GM10248 (cell line): ENCODE measurements at places on chromosomes 5 and 9.
A peak's percentile ranks its signal among the peaks of the same experiment; 100 is the strongest.

DNA sequence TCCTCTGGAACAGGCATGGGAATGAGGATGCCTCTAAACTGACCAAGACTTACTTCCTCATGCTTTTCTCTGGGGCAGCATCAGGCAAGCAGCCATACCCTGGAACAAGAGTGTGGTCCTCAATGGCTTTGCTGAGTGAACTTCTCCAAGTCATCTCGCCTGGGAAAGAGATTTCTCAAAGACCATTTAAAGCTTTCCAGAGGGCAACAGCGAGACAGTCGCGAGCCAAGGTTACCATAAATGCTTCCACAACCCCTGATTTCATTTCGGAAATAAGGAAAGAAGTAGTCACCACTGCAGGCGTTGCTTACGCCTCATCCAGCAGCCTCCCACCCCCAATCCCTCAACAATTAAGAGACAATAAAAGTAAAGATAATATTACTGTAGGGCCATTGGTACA is 1.1 kb upstream of the SNCAIP start:
- DNase-seq = no peak

DNA sequence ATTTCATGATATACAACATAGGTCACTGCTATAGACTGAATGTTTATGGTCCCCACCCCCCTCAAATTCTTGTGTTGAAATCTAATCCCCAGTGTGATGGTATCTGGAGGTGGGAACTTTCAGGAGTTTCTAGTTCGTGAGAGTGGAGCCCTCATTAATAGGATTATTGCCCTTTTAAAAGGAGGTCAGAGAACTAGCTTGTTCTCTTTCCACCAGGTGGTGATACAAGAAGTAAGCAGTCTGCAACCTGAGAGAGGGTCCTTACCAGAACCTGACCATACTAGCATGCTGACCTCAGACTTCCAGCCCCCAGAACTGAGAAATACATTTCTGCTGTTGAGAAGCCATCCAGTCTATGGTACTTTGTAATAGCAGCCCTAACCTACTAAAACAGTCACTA is 33.3 kb downstream of the TMEM161B start:
- DNase-seq = no peak

DNA sequence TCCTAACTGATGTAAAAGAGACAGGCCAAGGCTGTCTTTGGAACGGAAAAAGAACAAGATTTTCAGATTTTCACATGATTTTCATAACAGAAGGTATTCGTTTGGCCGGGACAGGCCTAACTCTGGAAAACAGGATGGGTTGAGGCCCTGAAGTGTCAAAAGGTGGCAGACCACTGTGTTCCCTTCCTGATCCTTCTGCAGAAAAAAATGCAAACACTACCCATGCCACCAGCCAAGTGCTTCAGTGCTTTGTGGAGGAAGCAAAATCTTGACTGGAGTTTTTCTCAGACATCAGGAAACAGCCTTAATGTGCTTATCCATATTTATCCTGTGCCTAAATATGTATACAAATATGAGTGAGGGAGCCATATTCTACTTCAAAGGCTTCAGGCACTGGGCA is 113.5 kb upstream of the IL6ST start:
- no peak for DNase-seq

GRCh38 chr5:33903118-33903517 is 11.3 kb upstream of the ADAMTS12 start:
- DNase-seq = no peak

DNA sequence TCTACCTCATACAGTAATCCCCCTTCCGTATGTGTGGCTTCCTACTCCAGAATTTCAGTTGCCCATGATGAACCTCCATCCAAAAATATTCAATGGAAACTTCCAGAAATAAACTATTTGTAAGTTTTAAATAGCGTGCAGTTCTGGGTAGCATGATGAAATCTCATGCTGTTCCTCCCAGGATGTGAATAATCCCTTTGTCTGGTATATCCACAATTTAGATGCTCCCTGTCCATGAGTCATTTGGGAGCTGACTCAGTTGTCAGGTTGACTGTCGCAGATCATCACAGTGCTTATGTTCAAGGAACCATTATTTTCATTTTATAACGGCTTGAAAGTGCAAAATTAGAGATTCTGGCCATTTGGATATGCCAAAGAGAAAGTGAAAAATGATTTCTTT is 290.1 kb upstream of the CDH9 start:
- DNase-seq = no peak

DNA sequence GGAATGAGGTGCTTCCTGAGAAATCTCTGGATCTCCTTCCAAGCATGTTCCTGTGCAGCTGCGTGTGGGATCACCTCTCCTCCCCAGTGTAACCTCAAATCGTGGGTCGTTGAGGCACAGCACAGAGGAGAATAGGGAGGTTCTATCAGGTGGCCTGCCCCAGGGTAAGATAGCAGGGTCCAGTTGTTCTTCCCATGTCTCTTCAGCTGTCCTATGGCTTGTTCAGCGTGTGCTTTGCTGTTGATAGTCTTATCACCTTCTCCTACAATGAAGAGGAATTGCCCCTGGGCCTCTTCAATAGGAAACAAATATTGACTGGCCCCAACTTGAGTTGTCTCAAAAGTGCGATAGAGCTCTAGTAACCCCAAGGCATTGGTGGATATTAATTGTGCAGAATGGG is 22.4 kb downstream of the BAAT start:
- DNase-seq = no peak

- DNase-seq = no peak
These were observed 46.6 kb downstream of the ARHGAP26 start for GRCh38 chr5:142816531-142817430.

DNA sequence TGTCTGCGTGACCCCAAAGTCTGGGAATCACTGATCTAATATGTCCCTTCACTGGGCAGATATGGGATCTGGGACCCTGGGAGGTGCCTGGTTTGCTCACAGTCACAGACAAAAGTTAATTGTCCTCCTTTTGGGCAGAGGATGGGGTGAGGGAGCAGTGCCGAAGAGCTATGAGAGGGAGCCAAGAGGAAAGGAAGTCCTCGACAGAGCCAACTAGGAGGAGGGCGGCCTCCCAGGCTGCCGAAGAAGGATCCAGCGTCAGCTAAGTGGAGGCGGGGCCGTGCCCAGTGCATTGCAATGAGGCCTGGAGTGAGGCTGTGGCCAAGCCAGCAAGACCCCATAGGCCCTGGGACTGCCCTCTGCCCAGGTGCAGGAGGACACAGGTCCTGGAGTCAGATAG is 11.4 kb downstream of the AIF1L start:
- no peak for DNase-seq

DNA sequence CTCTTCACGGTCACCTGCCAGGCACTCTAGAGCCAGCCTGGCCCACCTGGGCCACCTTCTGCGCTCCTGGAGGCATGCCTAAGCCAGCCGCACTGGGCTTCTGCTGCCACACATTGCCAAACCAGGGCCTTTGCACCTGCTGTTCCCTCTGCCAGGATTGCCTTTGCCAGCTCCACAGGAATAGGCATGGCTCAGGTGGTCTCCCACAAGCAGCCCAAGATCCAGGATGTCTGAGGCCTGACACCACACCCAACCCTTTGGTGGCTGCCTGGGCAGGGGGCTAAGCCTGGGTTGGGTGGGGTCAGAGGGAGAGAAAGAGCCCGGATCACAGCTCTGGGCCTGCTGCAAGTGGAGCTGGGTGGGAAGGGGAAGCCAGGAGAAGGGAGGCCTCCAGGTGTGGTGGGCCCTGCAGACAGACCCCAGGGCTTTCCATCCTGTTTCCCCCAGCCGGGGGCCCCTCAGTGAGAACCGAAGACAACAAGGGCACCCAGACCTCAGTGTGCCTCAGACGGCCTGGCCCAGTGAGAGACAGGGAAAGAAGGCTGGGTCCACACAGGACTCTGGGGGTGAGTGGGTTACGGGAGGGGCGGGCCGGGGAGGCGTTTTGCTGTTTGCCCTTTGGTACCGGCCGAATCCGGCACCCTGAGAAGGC is 672 bp upstream of the SUSD3 start:
- no peak for DNase-seq

- DNase-seq = no peak
These were observed 6.0 kb downstream of the SLC6A7 start for GRCh38 chr5:150195736-150196485.

GRCh38 chr5:93830893-93831292 is 89.5 kb upstream of the POU5F2 start:
- DNase-seq = no peak

- no peak for DNase-seq
These were observed 65.2 kb upstream of the FYB1 start for GRCh38 chr5:39284552-39284951.

- no peak for DNase-seq
These were observed 55.0 kb upstream of the TRPC7 start for GRCh38 chr5:136420168-136420898.

GRCh38 chr5:154865466-154866184 is 7.2 kb downstream of the CNOT8 start:
- DNase-seq = no peak

DNA sequence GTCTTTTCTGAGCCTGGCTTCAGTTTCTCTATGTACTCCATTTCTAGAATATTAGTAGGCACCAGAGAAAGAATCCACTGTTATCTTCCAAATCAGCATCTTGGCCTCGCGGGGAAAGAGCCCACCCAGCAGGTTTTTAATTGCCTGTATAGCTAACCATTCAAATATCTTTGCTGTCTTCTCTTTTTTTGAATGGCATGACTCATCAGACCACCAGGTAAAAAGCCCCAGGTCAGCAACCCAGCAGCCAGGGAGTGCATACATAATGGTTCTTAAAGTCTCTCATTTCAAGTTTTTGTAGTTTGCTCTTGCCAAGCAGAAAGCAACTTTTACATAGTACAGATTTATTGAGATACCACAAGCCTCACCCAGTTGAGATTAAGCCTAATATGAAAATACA is 50.7 kb downstream of the TMEM167A start:
- no peak for DNase-seq

DNA sequence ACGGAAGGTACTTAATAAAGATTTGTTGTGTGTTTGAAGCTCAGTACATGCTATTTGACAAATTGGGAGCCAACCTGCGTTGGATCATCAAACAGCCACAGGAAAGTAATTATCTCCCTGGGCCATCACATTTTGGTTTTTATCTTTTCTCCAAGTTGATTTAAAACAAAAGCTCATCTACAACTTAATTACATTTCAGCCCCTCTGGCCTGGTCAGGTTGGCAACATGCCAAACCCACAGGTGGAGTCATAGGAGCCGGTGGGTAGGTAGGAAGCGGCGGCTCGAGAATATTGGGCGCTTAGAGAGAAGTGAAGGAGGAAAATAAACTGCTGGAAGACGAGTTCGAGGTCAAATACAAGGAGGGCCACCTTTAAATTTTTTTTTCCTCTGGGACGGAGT is 64.9 kb upstream of the FANCC start:
- no peak for DNase-seq

DNA sequence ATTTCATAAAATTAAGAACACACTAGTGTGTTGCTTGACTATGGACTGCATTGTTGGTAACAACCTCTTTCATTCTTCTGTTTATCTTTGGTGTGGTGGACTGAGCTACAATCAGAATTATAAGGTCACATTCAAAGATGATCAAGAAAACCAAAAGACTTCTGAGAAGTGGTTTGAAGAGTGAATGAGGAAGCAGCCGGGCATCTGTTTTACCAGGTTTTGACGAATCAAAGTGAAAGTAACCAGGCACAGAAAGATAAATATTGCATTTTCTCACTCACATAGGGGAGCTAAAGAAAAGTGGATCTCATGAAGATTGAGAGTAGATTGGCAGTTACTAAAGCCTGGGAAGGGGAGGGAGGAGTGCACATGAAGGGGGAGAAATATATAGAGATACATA is 589.1 kb downstream of the ZNF608 start:
- no peak for DNase-seq

GRCh38 chr9:91207397-91207728 is 154.4 kb downstream of the AUH start:
- no peak for DNase-seq

DNA sequence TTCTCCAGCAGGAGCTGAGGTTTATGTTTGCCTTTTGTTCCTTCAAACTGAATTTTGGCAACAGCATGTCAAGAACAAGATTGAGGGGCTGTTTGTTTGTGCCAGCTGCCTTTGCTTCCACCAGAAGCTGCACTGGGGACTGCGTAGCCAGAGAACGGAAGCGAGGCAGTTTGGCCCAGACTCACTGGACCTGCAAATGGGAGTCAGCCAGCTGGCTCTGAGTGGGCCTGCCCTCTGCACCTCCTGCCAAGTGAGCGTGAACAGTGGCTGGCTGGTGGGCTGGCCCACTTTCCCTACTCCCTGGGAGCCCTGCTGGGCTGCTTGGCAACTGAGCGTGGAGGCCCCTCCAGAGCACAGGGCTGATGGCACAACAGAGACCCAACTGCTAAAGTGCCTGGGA is 111.6 kb downstream of the GALNT10 start:
- no peak for DNase-seq

GRCh38 chr9:19313573-19313972 is 66.5 kb downstream of the RPS6 start:
- DNase-seq = no peak

DNA sequence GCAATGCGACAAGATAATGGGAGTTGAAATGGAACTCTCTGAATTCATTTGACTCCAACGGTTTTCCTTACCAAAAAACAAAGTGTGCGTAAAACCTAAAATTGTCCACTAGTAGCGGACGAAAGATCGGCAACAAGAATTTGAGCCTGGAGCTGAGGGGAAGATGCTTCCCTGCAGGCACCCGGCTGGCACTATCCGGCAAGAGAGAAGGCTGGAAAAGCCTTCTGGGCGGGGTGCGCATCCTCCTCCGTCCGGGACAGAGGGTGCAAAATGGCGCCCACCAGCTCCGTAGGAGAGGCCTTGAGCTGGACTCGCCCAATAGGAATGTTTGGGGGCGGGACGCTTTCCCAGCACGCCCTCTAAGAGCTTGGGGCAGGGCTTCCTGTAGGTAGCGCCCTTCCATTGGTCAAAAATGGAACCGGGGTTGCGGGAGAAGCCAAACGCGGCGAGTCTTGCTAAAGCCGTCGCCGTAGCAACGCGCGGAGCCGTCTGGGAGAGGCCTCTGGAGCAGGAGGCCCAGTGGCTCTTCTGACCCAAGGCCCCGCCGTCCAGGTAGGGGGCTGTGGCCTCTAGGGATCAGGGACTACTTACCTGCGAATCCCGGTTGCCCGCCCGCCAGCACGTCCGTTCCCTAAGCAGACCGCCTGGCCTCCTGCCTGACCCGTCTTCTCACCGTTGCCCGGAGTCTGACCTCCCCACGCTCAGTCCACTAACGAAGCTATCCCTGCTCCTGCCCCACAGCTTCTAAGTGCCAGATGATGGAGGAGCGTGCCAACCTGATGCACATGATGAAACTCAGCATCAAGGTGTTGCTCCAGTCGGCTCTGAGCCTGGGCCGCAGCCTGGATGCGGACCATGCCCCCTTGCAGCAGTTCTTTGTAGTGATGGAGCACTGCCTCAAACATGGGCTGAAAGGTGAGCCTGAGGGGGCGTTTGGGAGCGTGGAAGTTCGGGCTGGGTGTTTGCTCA is 9.2 kb downstream of the RUFY1 start:
- peak; percentile 96 for DNase-seq

DNA sequence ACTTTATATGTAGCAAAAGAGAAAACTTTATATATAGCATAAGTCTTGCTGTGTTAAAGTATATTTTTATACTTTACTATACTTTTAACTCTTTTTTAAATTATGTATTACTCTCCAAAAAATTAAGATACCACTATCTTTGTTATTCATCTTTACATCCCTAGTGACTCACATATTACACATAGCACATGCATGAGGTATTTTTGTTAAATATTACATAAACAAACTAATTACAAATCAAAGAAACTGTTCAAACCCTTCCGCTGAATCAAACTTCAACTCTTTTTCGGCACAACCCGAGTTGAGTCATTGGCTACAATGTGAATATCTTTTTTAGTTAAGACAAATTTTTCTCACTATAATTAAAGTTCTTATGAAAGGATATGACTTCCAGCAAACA is 32.1 kb downstream of the NADK2 start:
- DNase-seq = no peak

GRCh38 chr5:37738057-37738691 is 101.7 kb downstream of the GDNF start:
- DNase-seq = peak; percentile 23
